ENCODE measurements at places on chromosomes 6 and 20. TPM values are rescaled to one million over a fixed set of nuclear protein-coding genes. Genes with fewer than 3 reads are reported as not detected.

GRCh38 chr6:4914420-4915159 is 89.2 kb downstream of the RPP40 start:
- DNase-seq, result no peak

DNA sequence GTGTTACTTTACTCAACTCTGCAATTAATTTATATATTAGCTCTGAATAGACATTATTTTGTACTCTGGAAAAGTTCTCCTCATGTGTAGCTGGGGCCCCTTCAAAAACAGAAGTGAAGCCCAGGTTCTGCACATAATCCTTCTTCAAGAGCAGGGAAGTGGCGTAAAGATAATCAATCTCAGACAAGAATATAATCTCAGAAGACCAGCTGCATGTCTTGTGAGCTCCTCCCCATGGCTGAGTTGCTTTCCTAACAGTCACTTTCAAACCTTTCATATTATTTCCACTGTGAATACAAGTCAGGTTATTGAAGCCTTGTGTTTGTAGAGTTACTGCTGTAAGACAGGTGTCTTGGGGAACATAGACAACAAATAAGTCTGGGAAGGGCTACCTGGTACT is 691.9 kb downstream of the RFPL4B start:
- DNase-seq, result no peak

DNA sequence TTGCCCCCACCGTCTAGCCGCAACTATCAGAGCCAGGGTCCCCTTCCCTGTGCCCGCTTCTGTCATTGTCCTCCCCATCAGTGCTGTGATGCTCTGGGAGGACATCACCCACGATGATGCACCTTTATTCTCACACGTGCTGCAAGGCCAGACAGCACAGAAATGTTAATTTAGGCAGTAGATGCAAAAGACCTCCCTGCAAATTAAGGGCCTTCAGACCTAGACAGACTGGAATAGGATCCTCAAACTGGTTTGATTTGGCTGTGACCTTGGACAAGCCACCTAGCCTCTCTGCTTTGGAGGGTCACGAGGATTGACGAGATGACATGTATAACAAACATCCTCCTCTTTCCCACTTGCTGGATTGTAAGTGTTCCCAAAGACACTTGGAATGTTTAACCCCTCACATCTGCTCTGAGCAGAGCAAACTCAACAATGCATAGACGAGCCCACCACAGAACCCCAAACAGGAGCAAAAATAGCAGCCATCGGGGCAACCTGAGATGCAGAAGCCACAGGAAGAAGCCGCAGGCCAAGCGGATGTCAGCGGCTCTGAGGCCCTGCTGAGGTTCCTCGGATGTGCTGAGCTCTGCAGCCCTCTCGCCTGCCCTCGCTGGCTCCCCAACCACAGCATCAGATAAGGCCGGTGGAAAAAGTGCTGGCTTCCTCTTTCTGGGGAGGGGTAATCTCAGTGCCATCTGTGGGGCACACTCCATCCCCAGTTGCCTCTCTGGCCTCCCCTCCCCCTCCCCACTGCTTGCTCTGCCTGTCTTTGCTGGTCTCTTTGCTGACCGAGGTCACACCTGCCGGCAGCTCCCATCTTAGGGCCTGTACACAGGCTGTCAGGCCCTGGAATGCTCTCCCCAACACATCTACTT is 35.3 kb downstream of the TOX2 start:
- no peak for DNase-seq

- DNase-seq, result no peak
These were observed 27.1 kb downstream of the SPACA1 start for GRCh38 chr6:88074791-88075190.

Gene SYCP2L
- total RNA-seq, result 0.49 TPM

- no peak for DNase-seq
These were observed 11.8 kb upstream of the ZNF76 start for GRCh38 chr6:35247642-35248231.

- no peak for DNase-seq
These were observed 20.1 kb downstream of the SLCO4A1 start for GRCh38 chr20:62662422-62662821.

Gene HLA-DRB5
- total RNA-seq, result not detected

Gene SLC22A2
- total RNA-seq, result not detected
